ENCODE measurements at places on chromosomes 2 and 18.

GRCh38 chr18:37568671-37569070, 3.1 kb upstream of the CELF4 start:
- DNase-seq: no peak

DNA sequence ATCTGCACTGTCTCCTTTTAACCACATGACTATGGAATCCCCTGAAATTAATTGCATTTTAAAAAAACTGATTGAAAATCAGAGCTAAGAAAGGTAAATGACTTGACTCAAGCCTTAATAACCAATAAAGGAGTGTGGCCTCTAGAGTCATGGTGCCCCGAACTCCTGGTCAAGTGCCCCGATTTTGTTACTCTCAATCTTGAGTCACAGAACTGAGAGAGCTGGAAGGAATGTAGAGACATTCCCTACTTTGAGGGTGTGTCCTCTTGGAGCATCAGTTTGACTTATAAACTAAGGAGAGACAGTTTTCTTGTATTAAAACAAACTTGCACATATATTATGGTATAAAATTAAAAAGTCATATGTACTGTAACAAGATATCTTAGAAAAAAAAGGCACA, 2.4 kb downstream of the WDR43 start:
- DNase-seq: no peak

- no peak for DNase-seq
These were observed 166.8 kb downstream of the KCNS3 start for GRCh38 chr2:18045230-18045629.

DNA sequence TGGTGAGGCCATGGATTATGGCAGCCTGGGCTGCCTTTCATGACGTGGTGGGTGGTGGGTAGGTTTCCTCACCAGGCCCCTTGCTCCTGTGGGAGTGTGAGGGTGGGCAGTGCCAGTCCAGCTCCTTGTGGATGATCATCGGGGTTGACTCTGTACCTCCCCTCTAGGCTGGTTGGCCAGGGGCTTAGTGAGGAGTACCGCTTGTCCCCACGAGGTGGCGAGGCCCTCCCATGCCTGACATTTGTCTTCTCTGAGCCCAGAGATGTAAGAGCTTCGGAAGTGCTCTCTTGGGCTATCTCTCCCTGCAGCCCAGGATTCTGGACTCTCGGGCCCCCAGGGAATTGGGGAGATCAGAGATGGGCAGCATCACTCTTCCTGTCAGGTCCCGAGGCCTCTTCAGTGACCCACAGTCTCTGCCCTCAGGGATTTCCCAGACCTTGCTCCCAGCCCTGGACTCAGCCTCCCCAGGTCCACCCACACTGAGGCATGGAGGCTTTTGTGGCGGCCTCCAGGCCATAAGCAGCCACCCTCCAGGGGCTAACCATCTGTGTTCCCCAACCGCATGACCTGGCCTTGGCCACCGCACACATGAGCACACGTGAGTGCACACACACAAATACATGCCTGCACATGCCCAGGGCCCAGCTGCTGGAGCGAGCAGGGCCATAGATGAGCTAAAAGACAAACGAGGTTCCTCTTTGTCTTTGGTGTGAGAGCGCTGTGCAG, 6.5 kb downstream of the SPR start:
- DNase-seq: no peak

- no peak for DNase-seq
These were observed 74.2 kb upstream of the CELF4 start for GRCh38 chr18:37639846-37640245.

DNA sequence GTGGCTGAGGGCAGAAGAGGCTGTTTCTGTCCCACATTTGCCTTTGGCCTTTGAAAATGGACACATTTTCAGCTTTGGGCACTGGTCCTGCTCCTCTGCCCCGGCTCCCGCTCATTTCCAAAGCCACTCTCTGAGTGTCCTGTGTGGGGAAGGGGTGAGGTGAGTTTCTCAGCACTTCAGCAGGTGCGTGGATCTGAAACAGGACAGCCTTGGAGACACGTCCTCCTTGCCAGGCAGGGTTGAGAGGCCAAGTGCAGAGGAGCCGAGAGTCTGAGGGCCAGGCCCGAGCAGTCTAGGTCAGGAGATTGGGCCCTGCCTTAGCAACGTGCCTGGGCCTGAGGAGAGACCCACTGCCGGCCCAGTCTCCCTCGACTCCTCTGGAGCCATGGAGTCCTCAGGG, 21.9 kb upstream of the ALPI start:
- no peak for DNase-seq

GRCh38 chr2:198004173-198004572, 199.8 kb downstream of the PLCL1 start:
- no peak for DNase-seq

GRCh38 chr2:34408100-34408499, 809.0 kb upstream of the FAM98A start:
- DNase-seq: no peak

DNA sequence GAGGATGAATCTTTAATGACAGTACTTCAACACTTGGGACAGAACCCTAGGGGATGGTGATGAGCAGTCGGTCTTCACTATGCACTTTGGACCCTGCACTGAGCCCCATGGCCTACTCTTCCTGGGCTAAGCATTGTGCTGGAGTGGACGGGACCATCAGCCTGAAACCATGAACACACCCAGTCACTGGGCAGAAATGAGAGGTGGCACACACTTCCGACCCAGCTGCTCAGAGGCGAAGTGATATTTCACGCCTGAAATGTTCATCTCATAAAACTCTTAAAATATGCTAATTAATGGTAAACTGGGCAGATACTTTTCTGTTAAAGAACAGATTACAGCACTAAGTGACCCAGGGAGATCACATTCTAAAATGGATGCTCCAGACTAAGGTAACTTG, 150.3 kb upstream of the NDUFV2 start:
- DNase-seq: no peak

- DNase-seq: no peak
These were observed 242.6 kb upstream of the TCF4 start for GRCh38 chr18:55830544-55830943.

- no peak for DNase-seq
These were observed 115.2 kb downstream of the SPHKAP start for GRCh38 chr2:228066126-228066798.

DNA sequence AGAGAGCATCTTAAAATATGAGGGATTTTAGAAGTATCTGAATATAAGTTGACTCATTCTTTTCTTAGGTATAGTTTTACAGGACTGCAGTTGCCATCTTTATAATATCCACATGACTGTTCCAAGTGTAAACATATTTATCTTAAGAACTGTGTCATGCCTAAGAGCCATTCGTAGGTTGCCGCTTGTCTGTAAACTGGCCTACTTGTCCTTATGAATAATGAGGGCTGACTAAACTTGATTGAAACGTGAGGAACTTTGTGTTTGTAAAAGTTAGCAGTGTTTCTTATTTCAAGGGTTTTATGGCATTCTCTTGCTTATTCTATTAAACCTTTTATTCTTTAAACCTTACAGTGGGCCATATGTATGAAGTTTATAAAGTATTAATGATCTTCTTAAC, 99.6 kb downstream of the MAP3K20 start:
- no peak for DNase-seq

- DNase-seq: no peak
These were observed 103.4 kb downstream of the ABI2 start for GRCh38 chr2:203431391-203432185.

- DNase-seq: no peak
These were observed 230.7 kb downstream of the AFF3 start for GRCh38 chr2:99911736-99912135.

DNA sequence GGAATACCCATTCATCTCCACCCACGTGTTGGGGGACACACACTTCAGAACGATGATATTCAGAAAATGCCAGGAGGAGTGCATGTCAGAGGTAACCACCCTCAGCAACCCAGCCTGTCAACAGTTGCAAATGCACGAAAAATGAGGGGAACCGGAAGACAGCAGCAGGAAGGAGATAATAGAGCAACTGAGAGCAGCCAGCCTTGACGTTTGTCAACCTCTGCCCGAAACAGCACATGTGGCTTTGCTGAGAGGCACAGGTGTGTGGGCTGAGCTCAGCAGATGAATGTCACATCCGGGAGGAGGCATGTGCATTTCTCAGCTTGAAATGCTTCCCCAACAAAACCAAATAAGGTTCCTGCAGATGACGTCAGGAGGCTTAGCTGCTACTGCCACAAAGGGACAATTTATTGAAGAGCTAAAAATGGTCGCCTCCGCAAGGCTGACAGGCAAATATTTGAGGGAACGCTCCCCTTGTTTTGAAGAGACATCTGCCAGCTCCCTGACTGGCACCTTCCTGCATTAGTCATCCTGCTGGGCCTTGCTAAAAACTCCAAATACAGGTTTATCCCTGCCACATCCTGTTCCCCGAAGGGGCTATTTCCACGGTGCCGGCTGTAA, 419.0 kb downstream of the NBAS start:
- DNase-seq: peak; percentile 21

- DNase-seq: no peak
These were observed 83.7 kb upstream of the UBXN4 start for GRCh38 chr2:135657806-135658582.

DNA sequence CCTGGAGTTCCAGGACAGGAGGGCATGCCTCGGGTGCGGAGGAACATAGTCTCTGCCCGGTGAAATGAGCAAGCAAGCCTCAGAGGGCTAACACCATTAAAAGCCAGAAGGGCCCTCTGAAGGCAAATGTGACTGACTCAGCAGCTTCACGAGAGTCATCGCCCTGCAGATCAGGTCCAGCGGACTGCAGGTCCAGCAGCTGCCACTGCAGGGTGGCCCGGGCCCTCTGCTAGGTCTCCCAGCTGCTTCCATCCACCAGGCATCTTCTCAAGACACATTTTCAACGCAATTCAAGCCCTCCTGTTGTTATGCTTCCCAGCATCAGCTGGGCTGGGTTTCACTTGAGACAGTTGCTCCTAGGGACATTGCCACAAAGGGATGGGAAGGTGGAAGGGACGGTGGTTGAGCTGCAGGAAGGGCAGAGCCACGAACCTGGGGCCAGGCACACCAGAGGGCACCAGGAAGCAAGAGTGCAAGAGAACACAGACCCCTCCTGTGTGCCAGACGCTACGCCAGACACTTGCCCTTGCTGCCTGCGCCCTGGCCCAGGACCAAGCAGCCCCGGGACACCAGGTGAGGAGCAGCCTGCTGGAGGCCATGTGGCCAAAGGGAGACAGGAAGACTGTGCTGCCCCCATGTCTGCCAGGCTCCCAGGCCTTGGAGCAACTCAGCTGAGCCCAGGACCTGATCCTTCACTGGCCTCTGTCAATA, 173.0 kb downstream of the HDAC4 start:
- no peak for DNase-seq

DNA sequence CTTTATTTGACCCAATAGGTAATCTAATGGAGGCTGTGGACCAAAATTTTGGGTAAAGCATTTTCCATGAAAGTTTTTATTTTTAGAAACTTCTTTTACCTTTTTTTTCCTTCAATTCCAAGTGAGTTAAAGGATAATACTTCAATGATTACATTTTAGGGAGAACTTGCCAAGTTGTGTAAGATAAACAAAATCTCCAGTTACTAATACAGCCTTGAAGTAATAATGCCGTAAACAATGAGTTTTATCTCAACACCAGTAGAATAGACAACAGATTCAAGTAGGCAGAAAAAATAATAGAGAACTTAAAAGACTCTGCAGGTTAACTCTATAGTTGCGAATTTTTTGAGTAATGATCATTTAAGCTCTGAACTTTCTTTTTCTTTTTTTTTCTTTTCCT, 807.4 kb downstream of the CNTNAP5 start:
- no peak for DNase-seq

DNA sequence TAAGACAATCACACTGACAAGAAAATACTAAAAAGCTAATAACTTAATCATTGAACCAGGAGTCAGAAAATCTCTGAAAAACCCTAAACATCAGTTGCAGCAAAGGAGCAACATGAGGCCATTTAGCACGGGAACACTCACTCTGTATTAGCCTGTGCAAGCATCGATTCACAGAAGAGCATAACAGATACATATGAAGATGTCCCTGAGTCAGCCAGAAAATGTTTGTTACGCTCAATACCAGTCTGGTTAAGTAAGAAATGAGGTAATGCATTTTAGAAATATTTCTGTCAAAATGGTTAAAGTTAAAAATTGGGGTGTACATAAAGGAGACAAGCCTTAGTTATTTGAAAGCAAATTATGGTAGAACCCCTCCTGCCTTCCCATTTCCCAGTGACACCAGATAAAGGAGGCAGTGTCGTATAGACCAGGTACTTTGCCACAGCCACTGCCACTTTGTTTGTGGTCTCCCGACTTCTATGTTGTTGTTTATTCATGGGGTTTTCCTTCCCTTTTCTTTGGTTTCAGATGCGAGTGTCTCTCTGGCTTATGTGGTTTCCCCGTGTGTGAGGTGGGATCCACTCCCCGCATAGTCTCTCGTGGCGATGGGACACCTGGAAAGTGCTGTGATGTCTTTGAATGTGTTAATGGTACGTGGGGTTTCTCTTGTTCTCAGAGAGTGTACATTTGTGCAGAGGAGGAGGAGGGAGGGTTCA, 108.6 kb downstream of the CRIM1 start:
- no peak for DNase-seq

GRCh38 chr18:8142932-8143331, 466.3 kb upstream of the RAB12 start:
- no peak for DNase-seq

- no peak for DNase-seq
These were observed 190.3 kb downstream of the C1D start for GRCh38 chr2:67872481-67872880.

- no peak for DNase-seq
These were observed 55.8 kb downstream of the ST6GAL2 start for GRCh38 chr2:106830191-106830590.

DNA sequence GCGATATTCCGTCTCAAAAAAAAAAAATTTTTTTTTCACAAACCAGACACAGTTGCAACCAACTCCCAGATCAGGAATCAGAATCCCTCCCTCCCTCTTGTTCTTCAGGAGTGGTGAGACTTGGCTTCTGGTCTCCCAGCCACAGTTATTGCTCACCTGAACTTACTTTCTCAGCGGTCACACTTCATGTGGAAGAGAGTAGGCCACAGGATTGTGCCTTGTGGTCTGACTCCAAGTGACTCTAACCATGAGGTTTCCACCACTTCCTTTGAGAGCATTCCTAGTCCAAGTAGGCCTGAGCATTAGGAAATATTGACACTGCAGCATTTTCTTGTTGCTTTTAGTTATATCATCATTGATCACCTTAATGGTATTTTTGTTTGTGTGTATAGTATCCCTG, 12.1 kb downstream of the FMNL2 start:
- no peak for DNase-seq

DNA sequence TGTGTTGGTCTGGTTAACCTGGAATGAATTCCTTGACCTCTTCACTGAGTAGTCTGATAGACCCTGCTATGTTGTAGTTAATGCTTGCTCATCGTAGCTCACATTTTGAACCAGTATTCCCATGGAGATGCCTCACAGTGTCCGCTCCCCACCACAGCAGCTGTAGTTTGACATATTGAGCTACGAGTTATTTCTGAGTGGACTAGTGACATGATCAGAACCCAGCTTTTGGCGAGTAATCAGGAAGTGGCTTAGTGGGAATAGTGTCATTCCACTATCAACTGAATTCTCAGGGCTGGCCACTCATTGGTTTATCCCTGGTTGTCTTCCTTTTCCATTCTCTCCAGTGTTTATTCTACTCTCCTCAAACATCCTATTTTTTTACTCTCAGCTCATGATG, 102.7 kb downstream of the MYO1B start:
- no peak for DNase-seq

- DNase-seq: no peak
These were observed 86.3 kb downstream of the ALPK2 start for GRCh38 chr18:58542426-58543159.

GRCh38 chr2:182554950-182555349, 128.1 kb upstream of the PDE1A start:
- no peak for DNase-seq
